ENCODE measurements at places on chromosomes 4 and X.

GRCh38 chr4:149409146-149409545 lies 406.5 kb downstream of the IQCM start:
- DNase-seq, result no peak

DNA sequence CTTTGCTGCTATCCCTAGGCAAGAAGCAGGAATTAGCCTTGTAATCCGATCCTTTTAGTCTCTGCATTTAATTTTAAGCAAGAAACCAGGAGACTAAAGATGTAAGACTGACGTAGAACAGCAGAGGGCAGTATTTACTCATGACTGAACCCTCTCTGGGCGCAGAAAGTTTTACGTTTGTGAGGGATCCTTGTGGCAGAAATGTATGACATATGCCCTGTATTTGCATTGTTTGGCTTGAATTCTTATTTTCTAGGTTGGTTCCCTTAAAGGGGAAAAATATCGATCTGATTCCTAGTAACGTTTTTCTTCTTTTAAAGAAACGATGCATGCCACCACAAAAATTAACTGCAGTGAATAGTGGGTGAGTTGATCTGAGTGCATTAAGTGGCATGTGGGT lies 1.3 kb upstream of the FAT4 start:
- no peak for DNase-seq

DNA sequence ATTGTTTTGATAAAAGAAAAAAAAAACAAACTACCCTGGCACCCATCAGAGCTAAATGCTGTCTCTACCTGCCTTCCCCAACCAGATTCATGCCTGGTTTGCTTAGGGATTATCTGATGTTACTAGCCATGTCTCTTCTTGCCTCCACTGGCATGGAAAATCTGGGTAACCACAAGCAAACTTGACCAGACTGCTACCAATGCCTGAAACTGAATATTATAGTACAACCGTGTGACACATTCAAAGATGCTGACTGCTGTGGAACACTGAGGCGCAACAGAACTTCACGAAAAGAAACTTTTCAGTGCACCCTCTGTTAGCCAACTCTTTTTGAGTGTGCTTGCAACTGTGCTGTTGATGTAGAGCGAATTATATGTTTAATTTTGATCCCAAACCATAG lies 228.1 kb downstream of the CBR4 start:
- no peak for DNase-seq

GRCh38 chr4:100461807-100462605 lies 55.8 kb downstream of the EMCN start:
- no peak for DNase-seq

- DNase-seq, result peak; percentile 22
These were observed 771 bp upstream of the RBPJ start for GRCh38 chr4:26319949-26320537.

- no peak for DNase-seq
These were observed 6.7 kb upstream of the GABRE start for GRCh38 chrX:151981129-151981528.

- DNase-seq, result no peak
These were observed 1192.6 kb downstream of the C4orf33 start for GRCh38 chr4:130288576-130288975.

- no peak for DNase-seq
These were observed 208.2 kb downstream of the FAT4 start for GRCh38 chr4:125522992-125523391.

DNA sequence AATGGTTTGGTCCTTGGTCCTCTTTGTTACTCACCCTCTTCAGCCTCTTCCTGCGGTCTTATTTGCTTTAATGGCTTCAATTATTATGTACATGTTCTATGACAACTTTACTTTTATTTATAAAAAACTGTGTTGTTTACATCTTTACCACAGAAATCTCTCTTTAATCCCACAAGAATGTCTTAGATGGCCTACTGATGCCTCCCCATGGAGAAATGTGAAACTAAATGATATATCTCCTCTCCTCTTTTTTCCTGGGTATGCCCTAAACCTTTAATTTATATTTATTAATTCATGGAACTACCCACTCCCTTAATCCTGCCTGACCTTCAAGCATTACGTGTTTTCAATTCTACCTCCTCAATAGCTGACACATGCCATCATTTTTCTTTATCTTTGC lies 573.2 kb downstream of the CENPC start:
- DNase-seq, result no peak

DNA sequence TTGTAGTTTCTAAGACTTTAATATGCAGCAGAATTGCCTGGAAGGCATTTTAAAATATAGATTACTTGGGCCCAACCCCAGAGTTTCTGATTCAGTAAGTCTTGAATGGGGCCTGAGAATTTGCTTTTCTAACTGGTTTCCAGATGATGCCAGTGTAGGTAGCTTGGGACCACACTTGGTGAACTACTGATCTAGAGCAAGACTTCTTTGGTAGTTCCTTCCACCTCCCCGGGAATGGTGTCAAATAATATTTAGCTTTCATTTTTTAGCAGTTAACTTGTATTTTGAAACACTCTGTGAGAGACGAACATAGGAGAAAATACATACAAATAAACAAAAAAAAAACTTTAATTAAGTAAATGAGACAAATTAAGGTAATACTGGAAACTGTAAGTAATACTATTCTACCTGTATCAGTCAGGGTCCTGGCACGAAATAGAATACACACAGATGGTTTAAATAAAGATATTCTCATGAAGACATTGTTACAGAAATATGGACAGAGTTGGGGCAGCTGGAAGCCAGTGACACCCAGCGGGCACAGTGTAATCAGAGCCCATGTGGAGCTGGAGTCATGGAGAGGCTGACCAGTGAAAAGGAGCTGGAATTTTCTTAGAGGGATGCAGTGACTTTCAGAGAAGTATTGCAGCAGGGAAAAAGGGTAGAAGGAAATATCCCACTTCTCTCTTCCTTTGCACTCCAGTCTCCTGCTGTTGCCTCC lies 905.7 kb downstream of the CCSER1 start:
- DNase-seq, result no peak

GRCh38 chrX:25599061-25599460 lies 539.1 kb upstream of the MAGEB18 start:
- DNase-seq, result no peak
